MCF 10A (cell line): ENCODE measurements at places on chromosomes 13 and 19. TPM values are rescaled to one million over a fixed set of nuclear protein-coding genes. Genes with fewer than 3 reads are reported as not detected.

DNA sequence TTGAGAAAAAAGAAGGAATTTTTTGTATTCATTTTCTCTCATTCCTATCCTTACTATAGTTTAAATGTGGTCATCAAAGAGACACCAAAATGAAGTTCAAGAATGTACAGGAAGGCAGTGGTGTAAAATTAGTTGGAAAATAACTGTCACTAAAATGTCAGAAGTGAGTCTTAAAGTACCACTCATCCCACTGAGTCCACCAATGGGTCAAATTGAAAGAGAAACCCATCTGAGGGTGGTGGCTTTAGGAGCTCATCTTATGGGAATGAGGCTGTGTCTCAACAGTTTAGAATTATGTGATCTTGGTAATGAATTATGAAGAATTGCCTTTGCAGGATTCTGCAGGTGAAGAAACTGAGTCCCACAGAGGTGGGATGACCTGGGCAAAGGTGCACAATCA, 403.5 kb downstream of the FGF9 start:
- no peak for DNase-seq
- no peaks in the 10 kb centered on the region for H3K36me3 ChIP-seq
- no peaks in the 10 kb centered on the region for H3K27me3 ChIP-seq
- H3K4me3 ChIP-seq = no peak overlapping the region
- peaks cover 12% of the 10 kb centered on the region for H3K4me1 ChIP-seq

Gene DENND1C
- not detected in 2 replicates for total RNA-seq

- H3K4me3 ChIP-seq = no peak overlapping the region
- no peak for DNase-seq
- H3K4me1 ChIP-seq = no peaks in the 10 kb centered on the region
Observed at GRCh38 chr13:70370924-70371323, 262.7 kb upstream of the KLHL1 start.

DNA sequence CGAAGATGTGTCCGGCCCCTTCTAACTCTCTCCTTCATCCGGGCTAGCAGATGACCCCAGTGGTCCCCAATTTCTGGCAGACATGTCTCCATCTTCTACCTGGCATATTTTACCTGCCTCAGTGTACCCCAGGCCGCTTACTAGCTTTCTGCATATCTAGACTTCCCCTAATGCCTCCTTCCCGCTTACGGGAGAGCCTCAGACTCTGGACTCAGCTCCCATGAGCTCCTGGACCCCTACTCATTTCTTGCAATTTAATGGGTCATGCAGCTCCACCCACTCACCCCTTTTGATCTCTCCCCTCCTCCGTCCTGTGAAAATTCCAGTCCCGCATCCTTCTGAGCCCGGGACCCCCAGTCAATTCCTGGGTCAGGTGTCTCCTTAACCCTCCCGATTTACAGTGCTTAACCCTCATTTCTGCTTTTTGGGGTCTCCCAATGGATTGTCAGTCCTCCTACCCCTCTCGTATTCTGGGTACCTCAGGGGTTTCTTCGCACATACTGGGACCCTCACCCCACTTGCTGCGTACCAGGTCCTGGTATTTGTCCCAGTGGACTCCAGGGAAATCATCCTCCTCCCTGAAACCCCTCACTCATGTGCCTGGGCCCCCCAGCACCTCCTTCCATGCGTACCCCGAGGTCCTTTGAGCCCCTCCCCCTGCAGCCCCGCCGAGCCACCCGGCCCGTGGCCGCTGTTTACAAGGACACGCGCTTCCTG, 500 bp upstream of the JUNB start:
- H3K27me3 ChIP-seq = no peaks in the 10 kb centered on the region
- no peak for DNase-seq
- peak overlapping the region; percentile 94 for H3K4me3 ChIP-seq
- peak overlapping the region; percentile 95 for H3K27ac ChIP-seq
- H3K36me3 ChIP-seq = peaks cover 55% of the 10 kb centered on the region

DNA sequence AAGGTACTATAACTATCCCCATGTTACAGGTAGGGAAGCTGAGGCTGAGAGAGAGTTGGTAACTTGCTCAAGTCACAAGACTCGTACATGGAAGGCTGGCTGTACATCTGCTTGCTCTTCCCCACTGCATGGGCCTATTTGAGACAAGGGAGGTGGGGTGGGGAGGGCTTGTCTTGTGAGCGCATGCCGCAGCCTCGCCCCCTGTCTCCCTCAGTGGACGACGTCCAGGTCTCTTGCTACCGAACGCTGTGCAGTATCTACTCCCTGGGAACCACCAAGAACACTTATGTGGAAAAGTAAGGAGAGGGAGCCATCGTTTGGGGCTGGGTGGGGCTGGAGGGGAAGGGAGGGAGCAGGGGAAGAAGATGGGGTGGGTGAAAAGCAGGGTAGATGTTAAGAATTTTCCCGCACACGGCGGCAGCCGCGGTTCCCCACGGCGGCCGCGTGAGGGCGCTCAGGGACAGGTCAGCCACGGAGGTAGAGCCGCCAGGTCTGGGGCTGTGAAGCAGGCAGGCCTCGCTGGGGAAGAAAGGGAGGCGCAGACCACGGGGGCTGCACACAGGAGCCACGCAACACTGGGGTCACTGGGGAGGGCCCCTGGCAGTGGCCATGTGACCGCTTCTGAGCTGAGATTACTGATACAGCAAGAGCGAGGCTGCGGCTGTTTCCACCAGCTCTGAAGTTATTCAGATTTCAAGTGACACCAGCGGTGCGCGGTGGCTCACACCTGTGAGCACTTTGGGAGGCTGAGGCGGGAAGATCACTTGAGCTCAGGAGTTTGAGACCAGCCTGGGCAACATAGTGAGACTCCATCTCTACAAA, 81.5 kb downstream of the RYR1 start:
- H3K36me3 ChIP-seq = no peaks in the 10 kb centered on the region
- no peak overlapping the region for H3K4me3 ChIP-seq
- DNase-seq = peak; percentile 65

Gene SUPT20H
- total RNA-seq = 86.8 and 90.3 TPM in 2 replicates

DNA sequence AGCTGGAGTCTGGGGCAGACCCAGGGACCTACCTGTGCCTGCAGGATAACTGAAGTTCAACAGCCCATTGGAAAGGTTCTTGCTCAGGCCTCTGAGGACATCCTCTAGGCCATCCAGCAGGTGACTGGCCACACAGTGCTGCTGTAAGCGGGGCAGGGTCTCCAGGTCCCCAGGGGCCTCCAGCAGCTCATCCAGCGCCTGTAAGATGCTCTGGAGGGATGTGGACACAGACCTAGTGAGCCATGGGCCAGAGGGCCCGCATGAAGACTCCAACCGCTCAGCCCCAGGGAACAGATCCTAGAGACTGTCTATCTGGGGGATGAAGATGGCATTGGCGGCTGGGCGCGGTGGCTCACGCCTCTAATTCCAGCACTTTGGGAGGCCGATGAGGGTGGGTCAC, 14.0 kb downstream of the ADGRE2 start:
- H3K4me3 ChIP-seq = no peak overlapping the region
- H3K36me3 ChIP-seq = peaks cover 51% of the 10 kb centered on the region

Gene PGLYRP2
- not detected in 2 replicates for total RNA-seq

Gene UPF1
- total RNA-seq = 79.8 and 85.0 TPM in 2 replicates

- H3K36me3 ChIP-seq = no peaks in the 10 kb centered on the region
- peaks cover 77% of the 10 kb centered on the region for H3K27me3 ChIP-seq
- DNase-seq = no peak
- no peaks in the 10 kb centered on the region for H3K4me1 ChIP-seq
Observed at GRCh38 chr13:77740931-77741596, 43.6 kb downstream of the SLAIN1 start.

GRCh38 chr19:57348136-57348535, 2.9 kb upstream of the ZNF304 start:
- DNase-seq = no peak
- no peak overlapping the region for H3K4me3 ChIP-seq
- H3K27ac ChIP-seq = no peak overlapping the region
- H3K27me3 ChIP-seq = no peaks in the 10 kb centered on the region

Gene NXNL1
- total RNA-seq = not detected in 2 replicates

Gene KIR3DL2
- total RNA-seq = not detected in 2 replicates

DNA sequence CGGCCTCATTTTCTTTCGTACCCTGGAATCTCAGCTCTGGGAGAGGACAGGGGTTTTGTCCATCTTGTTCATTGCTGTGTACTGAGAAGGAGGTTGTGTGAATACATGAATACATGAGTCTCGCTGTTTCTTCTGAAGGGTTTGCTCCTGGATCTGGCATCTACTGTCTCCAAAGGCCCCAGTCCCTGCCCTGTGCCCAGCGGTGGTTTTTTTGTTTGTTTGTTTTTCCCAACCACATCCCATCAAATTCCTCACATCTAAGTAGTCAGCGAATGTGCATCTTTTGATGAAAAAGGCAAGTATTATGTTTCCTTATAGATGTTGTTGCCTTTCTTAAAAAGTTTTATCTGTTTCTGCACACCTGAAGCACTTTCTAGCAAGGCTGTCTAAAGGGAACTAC, 12.5 kb downstream of the DCAF15 start:
- peaks cover 54% of the 10 kb centered on the region for H3K36me3 ChIP-seq
- H3K27ac ChIP-seq = no peak overlapping the region
- no peaks in the 10 kb centered on the region for H3K27me3 ChIP-seq
- H3K4me3 ChIP-seq = no peak overlapping the region
- DNase-seq = peak; percentile 53

GRCh38 chr13:43316946-43317353, 293.6 kb downstream of the DNAJC15 start:
- H3K36me3 ChIP-seq = no peaks in the 10 kb centered on the region
- H3K4me1 ChIP-seq = peaks cover 6% of the 10 kb centered on the region
- peak overlapping the region; percentile 56 for H3K27ac ChIP-seq
- H3K27me3 ChIP-seq = no peaks in the 10 kb centered on the region

Gene TLE6
- total RNA-seq = 0.89 and 2.9 TPM in 2 replicates

Gene ZNF575
- 0.81 and 1.1 TPM in 2 replicates for total RNA-seq

GRCh38 chr13:30394751-30395191, 27.5 kb upstream of the UBE2L5 start:
- no peak for DNase-seq
- peak overlapping the region; percentile 80 for H3K4me3 ChIP-seq
- peak overlapping the region; percentile 93 for H3K27ac ChIP-seq
- peaks cover 10% of the 10 kb centered on the region for H3K4me1 ChIP-seq

DNA sequence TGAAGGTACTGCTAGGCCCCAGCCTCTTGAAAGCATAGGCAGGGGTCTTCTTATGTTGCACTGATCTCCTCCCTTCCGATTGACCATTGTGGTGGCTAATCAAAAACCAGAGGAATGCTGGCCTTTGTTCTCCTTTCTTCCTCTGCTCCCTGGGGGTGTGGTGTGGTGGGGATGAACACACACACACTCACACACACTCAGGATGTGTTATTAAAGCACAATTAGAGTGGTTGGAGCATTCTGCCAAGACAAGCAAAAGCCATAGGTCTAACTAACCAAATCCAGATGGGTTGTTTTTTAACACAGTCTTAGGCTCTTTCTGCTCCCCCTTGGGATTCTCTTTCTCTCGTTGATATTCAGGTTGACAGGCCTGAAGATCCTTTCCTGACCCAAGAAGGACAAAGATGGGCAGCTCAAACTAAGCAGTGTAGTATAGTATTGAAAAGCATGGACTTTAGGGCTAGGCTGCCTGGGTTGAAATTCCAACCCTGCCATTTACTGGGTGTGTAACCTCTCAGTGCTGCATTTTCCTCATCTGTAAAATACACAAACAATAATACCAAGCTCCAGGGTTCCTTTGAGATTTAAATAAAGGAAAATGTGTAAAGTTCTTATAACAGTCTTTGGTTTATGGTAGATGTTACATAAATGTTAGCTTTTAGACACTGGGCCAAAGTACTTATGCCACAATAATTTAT, 25.5 kb upstream of the DGKH start:
- no peaks in the 10 kb centered on the region for H3K27me3 ChIP-seq
- peaks cover 18% of the 10 kb centered on the region for H3K4me1 ChIP-seq
- no peak overlapping the region for H3K27ac ChIP-seq

- no peak for DNase-seq
- no peaks in the 10 kb centered on the region for H3K4me1 ChIP-seq
- H3K36me3 ChIP-seq = no peaks in the 10 kb centered on the region
- H3K4me3 ChIP-seq = no peak within 1 kb of the TSS
Observed at GRCh38 chr19:56538761-56539263, at the start of gene ZFP28. TSS of gene ZFP28 (plus strand) at chr19:56538948. CDS start at chr19:56539019, 71 bp downstream.

GRCh38 chr13:113598481-113598880, 13.9 kb downstream of the TFDP1 start:
- no peak for DNase-seq
- no peak overlapping the region for H3K4me3 ChIP-seq
- H3K27ac ChIP-seq = no peak overlapping the region
- no peaks in the 10 kb centered on the region for H3K27me3 ChIP-seq

- peaks cover 6% of the 10 kb centered on the region for H3K4me1 ChIP-seq
- peaks cover 70% of the 10 kb centered on the region for H3K36me3 ChIP-seq
- H3K4me3 ChIP-seq = no peak overlapping the region
Observed at GRCh38 chr13:37047846-37048245, 11.6 kb downstream of the SUPT20H start.

GRCh38 chr13:40401911-40402776, 264.3 kb downstream of the FOXO1 start:
- peak; percentile 98 for DNase-seq
- peaks cover 4% of the 10 kb centered on the region for H3K36me3 ChIP-seq
- no peaks in the 10 kb centered on the region for H3K27me3 ChIP-seq

DNA sequence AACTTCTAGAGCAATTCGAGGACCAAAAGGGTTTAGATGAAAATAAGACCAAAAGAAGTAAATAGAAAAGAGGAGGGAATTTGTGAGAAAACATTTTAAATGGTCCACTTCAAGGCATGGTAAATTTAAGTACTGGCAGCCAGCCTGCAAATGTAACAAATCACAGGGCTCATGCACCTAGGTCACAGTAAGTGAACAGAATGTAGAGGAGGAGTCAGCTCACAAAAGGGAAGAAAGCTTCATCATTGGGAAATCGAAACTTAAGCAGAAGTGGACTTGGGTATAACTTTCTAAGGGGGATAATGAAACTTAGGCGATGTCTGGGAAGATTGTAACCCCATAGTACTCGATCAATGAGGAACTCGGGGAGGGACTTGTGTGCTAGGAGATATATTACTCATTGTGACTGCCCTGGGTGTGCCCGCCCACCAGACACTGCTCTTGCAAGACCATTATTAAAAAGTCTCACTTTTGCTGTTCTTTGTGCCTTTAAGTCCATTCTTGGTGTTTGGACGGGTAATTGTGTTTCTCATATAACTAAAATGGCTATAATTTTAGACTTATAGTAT, 1053.6 kb upstream of the MIR17HG start:
- H3K27me3 ChIP-seq = no peaks in the 10 kb centered on the region
- no peak for DNase-seq
- no peaks in the 10 kb centered on the region for H3K36me3 ChIP-seq
- no peaks in the 10 kb centered on the region for H3K4me1 ChIP-seq
- H3K27ac ChIP-seq = no peak overlapping the region
- no peak overlapping the region for H3K4me3 ChIP-seq

- H3K4me3 ChIP-seq = no peak overlapping the region
- no peaks in the 10 kb centered on the region for H3K4me1 ChIP-seq
- H3K27ac ChIP-seq = no peak overlapping the region
Observed at GRCh38 chr13:111946214-111946613, 120.7 kb upstream of the SOX1 start.

- peaks cover 8% of the 10 kb centered on the region for H3K4me1 ChIP-seq
- H3K27me3 ChIP-seq = no peaks in the 10 kb centered on the region
- DNase-seq = peak; percentile 53
- peak overlapping the region; percentile 85 for H3K4me3 ChIP-seq
- peaks cover 55% of the 10 kb centered on the region for H3K36me3 ChIP-seq
- H3K27ac ChIP-seq = peak overlapping the region; percentile 92
Observed at GRCh38 chr19:58229255-58229639, 533 bp downstream of the ZNF544 start.

Gene TJP3
- 0.69 and 1.6 TPM in 2 replicates for total RNA-seq

GRCh38 chr19:6268382-6268771, 11.4 kb downstream of the MLLT1 start:
- peak overlapping the region; percentile 42 for H3K27ac ChIP-seq
- peaks cover 22% of the 10 kb centered on the region for H3K4me1 ChIP-seq
- H3K27me3 ChIP-seq = no peaks in the 10 kb centered on the region
- no peak for DNase-seq
- H3K4me3 ChIP-seq = no peak overlapping the region
